ENCODE measurements at places on chromosomes 3 and 15. TPM values are rescaled to one million over a fixed set of nuclear protein-coding genes. Genes with fewer than 3 reads are reported as not detected.

DNA sequence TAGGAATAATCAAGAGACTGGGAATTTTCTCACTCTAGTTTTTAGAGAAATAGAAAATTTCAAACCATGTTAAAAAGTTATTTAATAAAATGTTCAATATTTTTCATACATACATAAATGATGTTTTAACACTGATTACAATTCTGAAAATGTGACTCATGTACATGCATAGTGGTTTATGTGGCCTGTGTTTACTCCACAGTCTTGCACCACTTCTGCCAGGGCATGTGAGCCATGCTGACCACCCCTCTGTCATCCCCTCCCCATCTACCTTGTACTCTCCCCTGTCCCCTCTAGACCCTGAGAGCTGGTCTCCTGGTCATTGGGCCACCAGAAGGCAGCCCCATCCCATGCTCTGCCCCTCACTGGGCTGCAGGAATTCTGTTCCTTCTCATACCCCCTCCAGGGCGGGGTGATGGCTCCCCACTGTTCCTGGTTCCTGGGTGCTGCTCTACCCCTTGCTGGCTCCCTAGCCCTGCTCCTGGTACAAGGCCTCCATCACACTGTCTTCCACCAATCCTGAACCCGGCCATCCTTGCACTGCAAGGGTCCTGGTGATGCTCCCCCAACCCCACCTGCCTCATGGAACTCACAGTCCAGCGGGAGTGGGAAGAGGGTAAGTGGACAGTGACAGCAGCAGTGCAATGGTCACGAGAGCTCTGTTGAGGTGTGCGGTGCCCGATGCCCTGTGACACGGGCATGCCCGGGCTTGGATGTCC is 24.2 kb upstream of the SLC41A3 start:
- DNase-seq, result no peak

- DNase-seq, result no peak
These were observed 603.2 kb upstream of the KCNMB2 start for GRCh38 chr3:177932750-177933660.

DNA sequence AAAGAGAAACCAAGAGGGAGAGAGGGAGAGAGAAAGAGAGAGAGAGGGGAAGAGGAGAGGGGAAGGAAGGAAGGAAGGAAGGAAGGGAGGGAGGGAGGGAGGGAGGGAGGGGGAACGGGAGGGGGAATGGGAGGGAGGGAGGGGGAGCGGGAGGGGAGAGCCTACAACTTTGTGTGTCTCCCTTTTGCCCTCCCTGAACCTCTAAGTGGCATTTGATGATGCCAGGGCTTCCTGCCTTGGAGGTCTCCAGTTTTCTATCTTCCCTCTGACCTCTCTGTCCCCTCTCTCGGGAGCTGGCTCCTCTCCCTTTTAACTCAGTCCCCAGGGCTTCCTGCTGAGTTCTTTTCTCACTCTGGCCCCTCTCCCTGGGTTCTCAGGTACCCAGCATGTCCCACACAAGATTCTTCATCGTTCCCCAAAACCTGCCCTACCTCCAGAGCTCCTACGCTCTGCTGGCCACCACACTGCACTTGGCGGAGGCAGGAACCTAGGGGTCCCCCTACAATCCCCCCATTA is 12.5 kb upstream of the FAM174B start:
- no peak for DNase-seq

GRCh38 chr15:33424025-33424424 is 113.3 kb downstream of the RYR3 start:
- no peak for DNase-seq

DNA sequence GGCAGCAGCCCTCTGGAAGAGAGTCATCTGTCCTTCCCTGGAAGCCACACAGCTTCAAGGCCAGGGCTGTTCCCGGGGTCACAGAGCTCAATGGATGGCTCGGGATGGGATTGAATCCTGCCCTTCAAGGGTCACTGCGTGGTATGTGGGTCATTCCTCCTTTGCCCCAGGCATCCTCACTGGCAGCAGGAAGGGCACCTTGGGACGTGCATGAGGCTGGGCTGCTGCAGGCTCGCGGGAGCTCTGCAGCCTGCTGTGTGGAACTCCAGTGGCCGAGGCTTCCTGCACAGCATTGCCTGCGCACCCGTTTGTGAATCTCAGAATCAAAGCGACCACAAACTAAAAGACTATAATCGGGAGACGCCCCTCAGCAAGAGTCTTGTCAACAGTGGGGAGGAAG is 60.7 kb downstream of the PCSK6 start:
- no peak for DNase-seq

- DNase-seq, result no peak
These were observed 716.5 kb upstream of the CFAP20DC start for GRCh38 chr3:59766200-59766872.

DNA sequence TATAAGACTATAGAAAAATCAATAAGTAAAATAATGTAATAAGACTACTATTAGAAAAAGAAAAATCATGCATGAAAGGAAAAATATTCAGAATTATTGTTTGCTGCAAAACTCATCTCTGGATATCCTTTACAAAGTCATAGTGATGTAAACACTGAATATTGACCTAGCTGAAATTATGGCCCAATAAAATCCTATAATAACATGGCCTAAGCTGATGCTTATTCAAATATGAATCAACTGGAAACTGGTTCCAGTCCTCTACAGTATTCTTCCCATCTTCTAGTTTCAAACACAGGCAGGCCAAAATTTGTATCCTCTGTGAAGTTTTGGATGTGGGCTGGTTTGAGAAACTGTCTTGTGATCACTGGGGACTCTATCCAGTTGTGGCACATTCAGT is 134.5 kb downstream of the CNTN3 start:
- no peak for DNase-seq

DNA sequence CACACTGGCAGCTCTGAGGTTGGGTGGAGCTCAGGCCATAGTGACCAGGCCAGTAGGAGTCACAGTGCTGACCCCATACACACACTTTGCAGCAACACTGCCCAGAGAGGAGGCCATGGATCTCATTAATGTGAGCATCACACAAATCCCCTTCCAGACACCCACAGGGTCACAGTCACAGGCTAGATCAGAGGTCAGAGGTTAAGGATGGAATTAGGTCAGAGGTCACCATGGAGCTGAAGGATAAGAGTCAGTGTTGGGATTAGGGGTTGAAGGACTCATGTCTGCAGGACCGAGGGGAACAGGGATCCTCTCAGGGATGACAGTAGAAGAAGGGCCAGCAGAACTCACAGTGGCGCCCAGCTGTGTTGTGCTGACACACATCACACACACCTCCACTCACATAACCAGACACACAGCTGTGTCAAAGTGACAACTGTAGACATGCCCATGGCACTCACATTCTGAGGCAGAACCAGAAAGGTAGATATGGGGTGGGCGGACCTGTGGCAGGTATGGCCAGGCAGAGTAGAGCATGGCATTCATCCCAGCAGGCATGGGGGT is 12.7 kb downstream of the CCDC71 start:
- DNase-seq, result peak; percentile 35

- DNase-seq, result no peak
These were observed 209.2 kb upstream of the ZPLD1 start for GRCh38 chr3:102225407-102226132.

DNA sequence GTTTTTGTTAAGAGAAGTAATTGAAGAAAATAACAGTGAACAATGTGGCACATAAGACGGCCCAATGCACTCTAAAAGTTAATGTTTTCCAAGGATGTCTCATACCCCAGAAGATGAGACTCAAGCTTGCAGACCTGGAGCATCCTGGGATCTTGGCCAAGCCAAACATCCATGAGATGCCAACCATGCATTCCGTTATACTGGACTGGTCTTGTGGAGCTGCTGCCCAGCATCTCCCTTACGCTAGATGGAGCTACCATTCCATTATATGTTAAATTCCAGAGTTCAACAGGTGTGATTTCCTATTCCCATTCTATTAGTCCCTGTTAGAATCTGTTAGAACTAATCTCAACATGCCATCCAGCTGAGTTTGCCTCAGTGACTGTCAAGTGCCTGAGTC is 181.8 kb downstream of the PDCD6IP start:
- no peak for DNase-seq

- DNase-seq, result no peak
These were observed 5.8 kb upstream of the MANF start for GRCh38 chr3:51379301-51379700.

GRCh38 chr15:98548139-98548971 is 100.0 kb upstream of the IGF1R start:
- peak; percentile 90 for DNase-seq

- DNase-seq, result no peak
These were observed 81.6 kb downstream of the STT3B start for GRCh38 chr3:31614162-31614921.

GRCh38 chr3:59515966-59516365 is 466.1 kb upstream of the CFAP20DC start:
- no peak for DNase-seq

DNA sequence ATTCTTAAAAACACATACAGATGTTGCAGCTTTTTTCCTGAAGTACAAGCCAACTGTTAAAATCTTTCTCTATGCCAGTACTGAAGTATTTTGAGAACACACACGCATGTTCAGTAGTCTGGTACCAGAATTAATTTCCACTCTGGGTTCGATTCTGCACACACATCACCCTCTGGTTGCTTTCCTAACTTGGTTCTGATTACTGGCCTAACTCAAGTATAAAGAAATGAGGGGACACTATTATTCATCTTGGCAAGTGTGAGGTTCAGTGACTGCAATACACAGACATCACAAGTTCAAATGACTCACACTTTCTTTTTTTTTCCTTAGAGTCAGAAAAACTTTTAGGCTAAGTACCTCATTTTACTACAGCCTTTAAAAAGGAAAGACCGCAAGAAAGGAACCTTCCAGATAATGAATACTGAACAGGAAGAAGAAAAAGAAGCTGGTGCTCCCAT is 37.4 kb upstream of the LDHAL6B start:
- DNase-seq, result no peak

DNA sequence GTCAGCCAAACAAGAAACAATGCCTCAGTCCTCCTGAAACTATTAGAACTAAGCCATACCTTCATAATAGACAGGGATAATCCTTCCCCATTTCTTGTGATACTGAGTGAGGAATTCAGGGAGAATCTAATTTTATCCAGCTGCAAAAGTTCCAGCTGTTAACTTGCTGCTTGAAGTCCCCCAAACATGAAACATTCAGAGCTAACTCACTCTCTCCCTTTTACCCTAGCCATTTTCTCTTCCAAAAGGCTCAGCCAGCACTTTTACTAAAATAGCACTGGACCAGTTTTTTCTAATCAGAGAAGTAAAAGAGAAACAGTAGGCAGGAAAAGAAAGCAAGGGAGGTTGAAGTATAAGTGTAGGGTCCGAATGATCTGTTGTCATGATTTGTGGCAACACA is 268.1 kb downstream of the TAFA4 start:
- DNase-seq, result no peak

- peak; percentile 62 for DNase-seq
These were observed 42.9 kb downstream of the LINGO1 start for GRCh38 chr15:77589839-77590238.

DNA sequence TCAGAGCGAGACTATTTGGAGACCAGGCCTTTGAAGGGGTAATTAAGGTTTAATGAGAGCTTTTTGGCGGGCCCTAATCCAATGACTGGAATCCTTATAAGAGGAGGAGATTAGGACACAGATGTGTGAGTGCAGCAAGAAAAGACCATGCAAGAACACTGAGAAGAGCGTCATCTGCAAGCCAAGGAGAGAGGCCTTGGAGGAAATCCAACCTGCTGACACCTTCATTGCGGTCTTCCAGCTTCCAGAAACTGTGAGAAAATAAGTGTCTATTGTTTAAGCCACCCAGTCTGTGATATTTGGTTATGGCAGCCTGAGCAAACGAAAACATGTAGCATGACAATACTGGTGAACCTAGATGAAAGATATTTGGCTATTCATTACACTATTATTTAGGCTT is 23.0 kb upstream of the MUSTN1 start:
- no peak for DNase-seq

GRCh38 chr3:119774444-119774843 is 7.5 kb upstream of the NR1I2 start:
- DNase-seq, result no peak

The SOX14 gene
- polyA plus RNA-seq, result not detected

The GLDN gene
- polyA plus RNA-seq, result 2.3 TPM

The TMC3 gene
- polyA plus RNA-seq, result 0.02 TPM

The RNU5B-1 gene
- polyA plus RNA-seq, result not detected

The RFTN1 gene
- 21.2 TPM for polyA plus RNA-seq

The FAM162A gene
- 300 TPM for polyA plus RNA-seq

The CEMIP gene
- polyA plus RNA-seq, result 0.23 TPM

The GOLGA8K gene
- polyA plus RNA-seq, result 0.50 TPM

The ATP13A4 gene
- 0.07 TPM for polyA plus RNA-seq
